ENCODE measurements at places on chromosomes 7 and 10. TPM values are rescaled to one million over a fixed set of nuclear protein-coding genes. Genes with fewer than 3 reads are reported as not detected.

GRID2IP gene
- 1.5 TPM for total RNA-seq

IQUB gene
- total RNA-seq, result 1.1 TPM

- no peak for DNase-seq
- H3K4me3 ChIP-seq, result no peak overlapping the region
- no peaks in the 10 kb centered on the region for H3K27me3 ChIP-seq
- peaks cover 38% of the 10 kb centered on the region for H3K4me1 ChIP-seq
Measured at GRCh38 chr10:11331726-11332125, 279.7 kb downstream of the USP6NL start.

DNA sequence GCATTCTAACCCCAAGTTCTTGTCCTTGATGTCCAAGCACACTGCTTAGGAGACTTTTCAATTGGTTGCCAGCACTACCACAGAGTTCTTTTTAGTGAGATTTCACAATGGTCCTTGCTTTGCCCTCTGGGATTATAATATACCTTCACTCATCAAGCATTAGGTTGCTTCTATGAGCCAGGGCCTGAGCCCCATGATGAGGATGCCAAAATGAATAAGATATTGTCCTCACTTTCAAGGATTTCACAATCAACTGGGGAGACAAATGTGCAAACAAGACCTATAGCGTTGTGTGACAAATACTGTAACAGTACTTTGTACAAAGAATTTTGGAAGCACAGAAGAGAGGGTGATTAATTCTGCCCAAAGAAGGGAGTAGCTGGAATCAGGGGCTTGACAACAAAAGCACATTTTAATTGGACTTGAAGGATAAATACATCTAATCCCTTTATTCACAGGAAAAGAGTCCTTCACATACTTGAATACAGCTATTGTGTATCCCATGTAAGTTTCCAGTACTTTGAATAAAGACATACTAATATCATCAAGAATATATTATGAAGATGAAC is 263.6 kb upstream of the LRRN3 start:
- no peaks in the 10 kb centered on the region for H3K27me3 ChIP-seq
- H3K4me1 ChIP-seq, result no peaks in the 10 kb centered on the region
- H3K27ac ChIP-seq, result no peak overlapping the region
- H3K36me3 ChIP-seq, result peaks cover 4% of the 10 kb centered on the region
- DNase-seq, result no peak
